ENCODE measurements at places on chromosomes 11 and 22.

DNA sequence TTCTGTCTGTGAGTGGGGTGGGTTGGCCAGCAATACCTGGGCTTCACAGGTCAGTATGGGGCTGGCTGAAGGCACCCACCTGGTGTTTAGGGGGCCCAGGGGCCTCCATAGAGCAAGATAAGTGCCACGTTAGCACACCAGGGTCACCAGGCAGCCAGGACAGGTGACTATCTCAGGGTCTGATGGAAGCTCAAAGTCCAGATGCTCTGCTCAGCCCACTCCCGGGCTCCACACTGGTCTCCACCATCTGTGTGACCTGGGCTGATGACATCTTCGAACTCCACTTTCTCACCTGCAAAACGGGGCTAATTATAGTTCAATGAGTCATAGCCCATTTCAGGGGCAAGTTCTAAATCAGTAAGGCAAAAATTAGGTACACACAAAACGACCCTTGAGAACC is 39.4 kb upstream of the PRDM11 start:
- no peak for DNase-seq

DNA sequence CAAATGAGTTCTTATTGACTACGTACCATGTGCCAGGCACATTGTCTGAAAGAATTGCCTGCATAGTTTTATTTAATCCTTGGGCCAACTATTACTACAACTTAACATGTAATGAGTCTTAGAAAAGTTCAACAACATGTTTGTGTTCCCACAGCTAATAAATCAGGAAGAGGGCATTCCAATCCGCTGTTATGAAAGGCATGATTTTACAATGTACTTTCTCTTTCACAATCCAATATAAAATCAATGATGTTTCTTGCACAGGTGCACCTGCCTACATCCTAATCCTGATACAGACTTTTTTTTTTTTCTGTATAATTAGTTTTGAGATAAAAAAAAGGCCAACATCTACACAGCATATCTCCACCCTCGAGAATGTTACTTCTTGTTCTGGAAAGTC is 728.4 kb upstream of the CCDC90B start:
- no peak for DNase-seq

- no peak for DNase-seq
These were observed at the start of gene PPP1R14B for GRCh38 chr11:64246871-64247728. Gene PPP1R14B, minus strand, starts transcription at chr11:64246943. Its CDS starts 270 bp downstream, at chr11:64246673.

DNA sequence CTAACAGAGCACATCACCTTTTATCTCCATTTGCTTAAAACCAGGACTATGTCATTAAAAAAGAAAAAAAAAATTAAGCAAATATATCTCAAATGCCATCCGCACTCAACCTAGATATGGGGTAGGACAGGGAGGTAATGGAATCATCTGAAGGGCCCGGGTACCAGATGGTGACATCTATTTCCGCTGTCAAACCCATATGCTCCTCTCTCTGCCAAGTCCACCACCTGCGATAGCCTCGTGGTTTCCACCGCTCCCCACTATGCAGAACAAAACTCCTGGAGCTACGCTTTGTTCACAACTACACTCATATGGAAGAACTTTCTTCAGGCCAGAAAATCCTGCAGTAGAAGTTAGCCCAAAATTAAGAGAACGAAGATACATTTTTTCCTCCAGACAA is 31.4 kb downstream of the FEZ1 start:
- no peak for DNase-seq

GRCh38 chr22:33658775-33659174 is 261.5 kb downstream of the LARGE1 start:
- no peak for DNase-seq

DNA sequence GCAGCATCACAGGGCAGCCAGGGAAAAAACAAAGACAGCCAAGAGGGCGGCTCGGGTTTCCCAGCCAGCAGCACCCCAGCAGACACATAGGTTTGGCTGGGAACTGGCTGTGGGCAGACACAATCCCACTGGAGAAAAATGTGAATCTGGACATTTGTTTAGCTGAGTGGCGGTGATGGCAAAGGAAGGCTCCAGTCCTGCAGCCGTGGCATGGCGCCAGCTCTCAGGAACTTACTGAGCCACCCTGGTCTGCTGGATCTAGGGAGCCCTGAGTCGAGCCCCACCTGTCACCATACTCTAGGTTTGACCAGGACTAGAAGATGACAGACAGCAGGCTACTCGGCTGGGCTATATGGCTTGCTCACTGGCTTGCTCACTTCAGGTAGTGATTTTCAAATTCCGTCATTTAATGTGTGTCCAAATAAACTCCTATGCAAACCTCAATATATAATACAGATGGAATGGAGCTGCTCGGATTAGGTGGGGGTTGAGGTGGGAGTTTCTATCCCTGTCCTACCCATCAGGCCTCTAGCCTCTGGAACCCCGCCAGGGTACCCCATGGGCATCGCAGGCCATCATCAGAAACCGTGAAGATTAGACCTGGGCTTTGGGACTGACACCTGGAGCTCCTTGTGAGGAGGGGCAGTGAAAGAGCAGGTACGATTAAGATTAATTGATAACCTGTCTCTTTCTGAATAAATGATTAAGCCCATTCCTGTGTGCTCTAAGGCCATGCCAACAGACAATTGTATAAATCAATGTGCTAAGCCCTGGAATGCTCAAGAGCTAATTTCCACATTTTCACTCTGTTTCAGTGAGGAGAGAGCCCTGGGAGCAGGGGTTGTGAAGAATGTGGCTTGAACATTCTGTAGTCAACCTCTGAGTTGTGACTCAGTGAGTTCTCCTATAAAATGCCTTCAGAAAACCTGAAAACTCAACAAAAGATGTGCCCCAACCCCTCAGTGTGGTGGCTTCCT is 42.5 kb downstream of the GALNT18 start:
- DNase-seq = no peak

GRCh38 chr11:116326146-116326545 is 446.6 kb downstream of the BUD13 start:
- no peak for DNase-seq

DNA sequence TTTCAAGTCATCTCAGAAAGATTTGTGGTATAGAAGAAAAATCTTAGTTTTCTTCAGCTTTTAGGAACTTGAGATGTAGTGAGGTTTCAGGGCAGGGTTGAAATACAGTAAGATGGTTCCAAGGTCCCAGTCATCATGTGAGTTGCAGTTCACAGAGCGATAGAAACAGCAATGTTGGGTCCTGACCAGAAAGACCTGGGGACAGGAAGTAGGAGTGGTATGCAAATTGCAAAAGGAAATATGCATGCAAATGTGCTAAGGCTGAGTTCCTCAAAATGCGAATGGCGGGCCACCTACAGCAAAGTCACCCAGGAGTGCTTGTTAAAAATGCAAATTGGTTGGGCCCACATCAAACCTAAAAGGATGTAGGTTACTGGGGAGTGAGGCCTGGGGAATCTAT is 1032.7 kb upstream of the TENM4 start:
- DNase-seq = no peak

- no peak for DNase-seq
These were observed 24.3 kb upstream of the KCNQ1OT1 start for GRCh38 chr11:2724104-2724503.

DNA sequence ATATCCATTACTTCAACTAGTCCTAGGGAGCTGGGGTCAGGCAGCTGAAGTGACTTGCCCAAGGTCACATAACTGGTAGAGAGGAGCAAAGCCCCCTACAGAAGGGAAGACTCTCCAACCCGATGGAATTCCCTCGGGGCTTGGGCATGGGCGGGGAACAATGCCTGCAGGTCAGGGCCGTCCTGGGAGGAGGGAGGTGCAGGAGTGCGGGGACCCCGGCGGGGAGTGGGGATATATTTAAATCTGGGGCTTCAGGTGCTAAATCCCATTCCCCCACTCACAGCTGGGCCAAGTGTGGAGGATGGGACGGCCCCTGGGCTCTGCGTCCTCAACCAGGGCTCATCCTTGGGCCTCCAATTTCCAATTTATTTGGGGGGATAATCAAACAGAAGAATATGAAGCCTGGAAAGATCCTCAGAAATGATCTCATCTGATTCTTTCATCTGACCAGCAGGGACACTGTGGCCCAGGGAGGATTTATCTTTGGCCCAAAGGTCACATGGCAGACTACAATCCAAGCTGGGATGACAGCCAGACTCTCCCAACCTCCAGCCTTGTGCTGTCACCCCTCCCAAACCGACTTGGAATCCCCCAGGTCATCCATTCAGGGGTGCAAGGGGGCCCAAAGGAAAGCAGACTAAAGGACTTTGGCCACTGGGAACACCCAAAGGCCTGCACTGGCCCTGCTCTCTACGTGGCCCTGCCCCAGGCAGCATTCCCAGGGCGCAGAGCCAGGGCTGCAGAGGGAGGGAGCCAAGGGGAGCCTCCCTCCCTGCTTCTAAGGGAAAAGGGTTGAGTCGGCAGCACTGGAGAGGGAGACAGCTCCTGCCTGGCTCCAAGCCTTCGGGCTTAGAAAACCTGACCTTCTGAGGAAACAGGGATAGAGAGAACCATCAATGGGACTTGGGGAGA is 8.7 kb upstream of the C1QTNF6 start:
- no peak for DNase-seq

DNA sequence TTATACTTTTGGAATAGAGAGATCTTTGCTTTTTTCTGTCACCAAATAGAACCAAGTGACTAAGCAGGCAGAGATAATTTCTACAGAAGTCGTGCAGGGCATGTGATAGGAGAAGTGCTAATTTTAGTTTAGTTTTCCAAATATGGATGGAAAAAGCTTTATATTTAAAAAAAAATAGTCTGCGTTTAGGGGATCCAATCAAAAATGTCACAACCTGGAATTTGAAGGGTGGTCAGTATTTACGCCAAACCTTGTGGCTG is 165.7 kb downstream of the LDLRAD3 start:
- no peak for DNase-seq

- no peak for DNase-seq
These were observed 42.1 kb downstream of the LRRC32 start for GRCh38 chr11:76628408-76628947.

DNA sequence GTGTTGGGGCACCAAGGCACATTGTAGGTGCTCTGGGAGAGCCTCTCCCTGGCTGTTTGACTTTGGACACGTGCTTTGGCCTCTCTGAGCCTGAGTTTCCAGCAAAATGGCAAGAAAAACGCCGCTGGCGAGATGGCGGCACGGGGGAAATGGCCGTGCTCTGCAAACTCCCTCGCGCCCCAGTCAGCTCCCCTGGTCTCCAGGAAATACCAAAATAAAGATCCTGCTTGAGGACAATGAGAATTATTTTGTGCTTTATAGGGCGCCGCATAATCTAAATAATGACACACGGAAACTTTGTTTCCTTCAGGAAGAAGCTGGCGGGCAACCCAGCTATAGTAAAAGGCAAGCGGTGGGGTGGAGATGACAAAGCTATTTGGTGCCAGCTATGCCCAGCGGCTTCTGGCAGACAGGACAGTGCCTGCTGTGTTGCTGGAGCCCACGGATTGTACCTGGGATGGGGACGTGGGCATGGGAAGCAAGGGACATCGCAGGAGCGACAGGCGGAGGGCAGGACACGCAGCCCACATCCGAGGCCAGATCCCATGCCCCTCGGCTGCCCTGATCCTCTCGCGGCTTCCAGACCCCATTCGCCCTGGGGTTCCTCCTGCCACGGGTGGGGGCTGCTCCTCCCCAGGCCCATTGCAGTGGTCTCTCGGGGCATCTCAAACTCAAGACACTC is 26.3 kb upstream of the RFPL3 start:
- no peak for DNase-seq

GRCh38 chr11:46480909-46481308 is 89.3 kb upstream of the CHRM4 start:
- no peak for DNase-seq

- DNase-seq = no peak
These were observed 8.1 kb downstream of the TSSC4 start for GRCh38 chr11:2408671-2409070.

DNA sequence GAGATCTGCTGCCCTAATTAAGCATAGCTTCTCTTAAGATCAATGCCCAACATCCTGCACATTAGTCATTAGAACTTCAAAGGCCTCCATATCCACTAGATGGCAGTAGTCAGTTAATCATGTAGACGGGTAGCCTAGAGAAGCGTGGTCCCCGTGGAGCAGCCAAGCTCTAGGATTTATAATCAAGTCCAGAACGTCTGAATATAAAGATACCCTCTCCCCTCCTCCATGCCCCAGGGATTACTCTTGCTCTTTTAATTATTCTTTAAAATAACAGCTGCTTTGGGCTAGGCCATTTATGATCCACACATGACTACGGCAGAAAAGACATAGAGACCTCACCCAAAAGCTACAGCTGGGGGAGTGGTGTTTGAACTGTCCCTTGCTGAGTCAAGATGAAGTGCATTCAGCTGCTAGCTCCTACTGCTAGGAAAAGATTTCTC is 327.6 kb upstream of the PLET1 start:
- DNase-seq = no peak

DNA sequence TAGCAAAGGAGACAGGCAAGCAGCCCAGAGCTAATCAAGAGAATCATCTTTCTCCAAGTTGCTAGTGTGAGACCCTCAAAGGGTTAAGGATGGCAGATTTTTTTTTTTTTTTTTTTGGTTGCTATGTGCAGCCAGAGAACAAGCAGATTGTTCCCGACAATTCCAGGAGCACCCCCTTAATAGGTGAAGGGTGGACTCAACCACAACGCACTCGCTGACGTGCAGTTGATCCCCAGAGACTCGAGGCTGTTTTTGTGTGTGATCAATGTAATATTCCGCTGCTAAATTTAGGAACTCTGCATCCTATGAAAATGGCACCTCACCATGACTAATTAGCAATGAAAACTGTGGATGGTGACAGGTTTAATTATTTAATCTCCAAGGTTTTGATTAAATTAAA is 789.0 kb downstream of the KCNA4 start:
- no peak for DNase-seq

- no peak for DNase-seq
These were observed 3.8 kb downstream of the FOLR1 start for GRCh38 chr11:72195518-72196270.

- DNase-seq = no peak
These were observed 9.2 kb upstream of the MRGPRF start for GRCh38 chr11:69022260-69022659.

GRCh38 chr11:114194702-114195101 is 101.5 kb upstream of the NNMT start:
- DNase-seq = no peak

GRCh38 chr11:96413408-96413807 is 23.6 kb downstream of the JRKL start:
- DNase-seq = no peak

GRCh38 chr22:35712672-35713071 is 5.0 kb upstream of the APOL5 start:
- DNase-seq = no peak

DNA sequence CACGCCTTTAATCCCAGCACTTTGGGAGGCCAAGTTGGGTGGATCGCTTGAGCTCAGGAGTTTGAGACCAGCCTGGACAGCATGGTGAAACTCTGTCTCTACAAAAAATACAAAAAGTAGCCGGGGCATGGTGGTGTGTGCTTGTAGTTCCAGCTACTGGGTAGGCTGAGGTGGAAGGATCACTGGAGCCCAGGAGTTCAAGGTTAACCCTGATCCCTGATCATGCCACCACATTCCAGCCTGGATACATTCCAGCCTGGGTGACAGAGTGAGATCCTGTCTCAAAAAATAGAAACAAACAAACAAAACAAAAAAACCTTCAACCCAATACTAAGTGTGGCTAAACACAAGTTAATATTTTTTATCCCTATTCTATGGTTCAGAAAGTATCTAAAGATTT is 66.4 kb upstream of the CLNS1A start:
- no peak for DNase-seq

Measured in stimulated activated CD4-positive, alpha-beta T cell treated with anti-CD3 and anti-CD28 coated beads, Interleukin-1b, Interleukin-23, amount 100 ng/mL, for 1 hour (primary cell).